GM13977 (cell line): ENCODE measurements at places on chromosomes 12 and 14.

DNA sequence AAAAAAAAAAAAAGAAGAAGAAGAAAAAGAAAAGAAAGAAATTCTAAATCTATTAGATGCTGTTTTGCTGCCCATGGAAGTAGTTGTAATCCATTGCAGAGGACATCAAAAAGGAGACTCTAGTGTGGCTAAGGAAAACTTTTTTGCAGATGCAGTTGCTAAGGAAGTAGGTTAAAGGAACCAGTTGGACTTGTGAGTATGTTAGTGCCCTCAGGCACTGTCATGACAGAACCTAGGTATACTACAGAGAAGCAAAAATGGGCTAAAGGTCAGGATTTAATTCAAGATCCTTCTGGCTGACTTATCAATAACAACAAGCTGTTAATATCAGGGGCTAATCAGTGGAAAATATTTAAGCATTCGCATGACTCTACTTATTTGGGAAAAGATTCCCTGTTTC is 1571.6 kb upstream of the FLRT2 start:
- DNase-seq = no peak

DNA sequence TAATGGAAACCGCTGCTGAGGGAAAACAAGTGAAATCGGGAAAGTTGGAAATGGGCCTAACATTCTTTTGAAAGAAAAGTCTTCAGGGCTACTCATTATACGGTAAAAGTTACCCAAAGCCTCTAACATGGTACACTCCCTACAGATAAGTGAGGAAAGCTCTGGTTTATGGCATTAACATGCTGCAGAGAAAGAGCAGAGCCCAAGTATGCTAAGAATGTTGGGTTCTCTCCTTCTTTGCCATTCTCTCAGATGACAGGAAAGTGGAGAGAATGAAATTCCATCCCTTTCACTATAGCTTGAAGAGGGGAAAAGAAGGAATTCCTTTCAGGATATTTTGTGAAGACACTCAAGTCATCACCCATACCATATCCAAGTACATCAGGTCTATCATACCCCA is 348.0 kb downstream of the SEC23A start:
- no peak for DNase-seq

GRCh38 chr12:20063116-20063515 is 305.2 kb upstream of the PDE3A start:
- no peak for DNase-seq

GRCh38 chr12:19926266-19926665 is 442.1 kb upstream of the PDE3A start:
- DNase-seq = no peak

DNA sequence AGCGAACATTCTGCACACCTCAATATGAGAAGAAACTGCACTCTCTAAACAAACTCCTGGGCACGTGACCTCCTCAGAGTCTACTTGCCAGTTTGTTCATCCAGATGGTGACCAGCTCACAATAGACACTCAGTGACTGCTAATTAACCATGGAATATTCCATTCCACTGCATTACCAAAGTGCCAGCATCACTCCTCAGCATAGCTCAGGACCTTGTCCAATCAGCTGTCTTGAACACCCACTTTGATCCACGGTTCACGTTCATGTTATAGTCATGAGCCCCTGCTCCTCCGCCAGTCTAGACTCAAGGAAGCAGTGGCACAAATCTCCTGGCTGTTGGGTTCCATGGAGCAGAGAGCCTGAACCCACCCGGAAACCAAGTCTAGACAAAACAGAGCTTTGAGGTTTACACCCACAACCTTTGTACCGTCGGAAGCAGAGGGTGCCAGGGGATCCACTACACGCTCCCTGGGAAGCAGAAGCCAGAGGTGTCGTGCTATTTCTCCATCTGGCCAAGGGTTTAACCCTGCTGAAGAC is 285.3 kb downstream of the ZFP36L1 start:
- DNase-seq = no peak

DNA sequence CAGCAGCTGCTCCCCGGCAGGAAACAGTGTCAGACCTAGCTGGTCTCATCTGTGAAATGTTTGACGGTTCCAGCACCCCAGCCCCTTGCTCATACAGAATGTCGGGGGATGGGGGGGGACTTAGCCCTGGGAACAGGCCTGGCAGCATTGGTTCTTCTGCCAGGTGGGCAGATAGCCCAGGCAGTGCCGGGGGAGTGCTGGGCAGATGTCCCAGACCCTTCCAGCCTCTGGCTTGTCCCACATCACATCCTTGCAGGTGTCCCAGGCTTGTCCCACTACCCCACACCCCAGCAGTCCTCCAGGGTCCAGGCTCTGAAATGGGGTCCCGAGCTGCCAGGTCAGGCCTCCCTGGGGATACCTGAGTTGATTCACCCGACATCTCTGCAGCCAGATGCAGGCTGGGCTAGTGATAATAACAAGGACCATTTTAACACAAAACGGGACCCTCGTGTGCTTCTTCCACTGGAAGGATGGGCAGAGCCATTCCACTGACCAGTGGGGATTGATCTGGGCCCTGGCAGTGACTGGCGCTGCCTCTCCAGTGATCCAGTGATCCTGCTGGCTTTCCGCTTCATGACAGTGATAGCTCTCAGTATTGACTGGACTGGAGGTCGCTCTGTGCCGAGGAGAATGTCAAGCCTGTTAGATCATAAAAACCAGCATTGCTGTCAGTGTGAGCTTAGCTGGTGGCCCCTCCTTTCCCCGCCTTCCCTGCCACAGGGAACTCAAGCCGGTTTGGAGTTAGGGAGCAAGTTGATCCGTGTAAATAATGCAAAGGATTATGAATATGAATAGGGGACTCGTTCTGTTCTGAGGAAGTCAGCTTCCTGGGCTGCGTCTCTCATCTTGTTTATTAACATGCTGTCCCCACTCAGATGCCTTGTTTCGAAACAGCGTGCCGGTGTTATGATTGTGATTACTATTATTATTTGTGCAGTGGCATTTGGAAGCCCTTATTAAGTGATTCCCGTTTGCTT is 180.6 kb downstream of the AACS start:
- no peak for DNase-seq

GRCh38 chr12:80241576-80242273 is 142.4 kb downstream of the OTOGL start:
- DNase-seq = no peak
